ENCODE measurements at places on chromosomes 2 and 18.

- no peak for DNase-seq
Observed at GRCh38 chr2:44071454-44072046, 75.8 kb upstream of the LRPPRC start.

DNA sequence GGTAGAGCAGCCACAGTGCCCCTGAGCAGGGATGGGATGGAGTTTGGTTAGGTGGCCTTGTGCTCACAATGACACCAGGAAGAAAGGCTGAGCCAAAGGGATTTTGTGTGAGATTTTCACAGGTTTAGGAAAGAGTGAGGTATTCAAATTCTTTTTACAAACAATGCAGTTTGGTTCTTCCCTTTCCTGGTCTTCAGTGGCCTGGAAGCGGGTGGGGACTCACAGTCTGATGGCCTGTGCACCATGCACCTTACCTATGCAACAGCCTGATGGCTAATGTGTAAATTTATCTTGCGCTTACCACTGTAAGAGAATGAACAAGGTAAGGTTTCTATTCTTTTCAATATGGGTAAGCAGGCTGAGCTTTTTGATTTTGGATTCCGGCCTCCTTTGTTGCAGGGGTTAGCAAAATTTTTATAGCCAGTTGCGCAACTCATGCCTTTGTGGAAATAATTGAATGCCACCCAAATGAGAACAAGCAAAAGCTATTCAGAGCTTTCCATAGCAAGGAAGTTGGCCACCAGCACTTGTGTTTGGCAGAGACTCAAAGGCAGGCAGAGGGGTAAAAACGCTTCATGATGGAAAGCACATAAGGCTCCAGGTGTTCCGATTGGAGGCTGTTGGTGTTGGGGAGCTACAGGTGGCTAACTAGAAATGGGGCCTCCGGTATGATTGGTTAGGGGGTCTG is 23.8 kb upstream of the IL1R2 start:
- peak; percentile 80 for DNase-seq

- DNase-seq = no peak
Observed at GRCh38 chr2:64605991-64606478, 47.7 kb downstream of the SERTAD2 start.

- no peak for DNase-seq
Observed at GRCh38 chr2:165924946-165925345, 28.6 kb downstream of the TTC21B start.

GRCh38 chr18:35497027-35497369 is 762 bp downstream of the INO80C start:
- peak; percentile 46 for DNase-seq

- DNase-seq = no peak
Observed at GRCh38 chr2:240236217-240237111, 96.0 kb upstream of the OTOS start.

DNA sequence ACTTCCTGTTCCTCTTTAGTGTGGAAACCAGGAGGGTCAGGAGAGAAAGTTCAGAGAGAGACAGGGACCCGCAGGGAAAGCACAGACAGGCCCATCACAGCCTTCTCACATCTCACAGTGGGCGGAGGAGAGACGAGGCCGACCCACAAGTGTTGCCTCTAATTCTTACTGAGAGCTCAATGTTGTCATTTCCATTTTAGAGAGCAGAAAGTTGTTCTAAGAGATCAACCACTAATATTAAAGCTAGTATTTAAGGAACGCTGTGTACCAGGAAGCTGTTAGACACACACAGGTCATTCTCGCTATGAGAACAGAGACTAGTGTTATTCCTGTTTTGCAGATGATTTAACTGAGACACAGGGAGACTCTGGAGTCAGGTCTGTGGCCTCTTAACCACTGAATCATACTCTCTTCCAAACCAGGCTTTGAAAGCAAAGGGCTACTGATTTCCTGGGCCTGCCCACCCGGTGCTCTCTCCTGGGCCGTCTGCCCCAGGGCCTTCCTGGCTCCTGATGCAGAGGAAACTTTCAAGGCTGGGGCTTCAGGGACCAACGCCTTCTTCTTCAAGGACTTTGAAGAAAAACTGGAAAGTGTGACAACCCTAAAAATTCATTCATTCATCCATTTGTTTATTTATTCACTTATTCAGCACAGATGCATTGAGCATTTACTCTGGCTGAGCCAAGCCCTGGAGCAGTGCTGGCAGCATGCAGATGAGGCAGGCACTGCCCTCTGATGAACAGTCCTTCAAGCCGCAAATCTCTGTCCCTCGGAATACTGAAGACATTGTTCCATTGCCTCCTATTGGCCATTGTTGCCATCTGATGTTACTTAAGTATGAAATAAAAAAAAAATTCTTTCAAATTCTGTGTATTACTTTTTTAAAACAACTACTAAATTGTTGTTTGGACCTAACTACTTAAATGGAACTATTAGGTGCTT is 37.2 kb upstream of the BIN1 start:
- peak; percentile 81 for DNase-seq

- no peak for DNase-seq
Observed at GRCh38 chr18:54777118-54777791, 51.0 kb upstream of the RAB27B start.

- DNase-seq = no peak
Observed at GRCh38 chr2:136377423-136378382, 259.8 kb upstream of the CXCR4 start.

DNA sequence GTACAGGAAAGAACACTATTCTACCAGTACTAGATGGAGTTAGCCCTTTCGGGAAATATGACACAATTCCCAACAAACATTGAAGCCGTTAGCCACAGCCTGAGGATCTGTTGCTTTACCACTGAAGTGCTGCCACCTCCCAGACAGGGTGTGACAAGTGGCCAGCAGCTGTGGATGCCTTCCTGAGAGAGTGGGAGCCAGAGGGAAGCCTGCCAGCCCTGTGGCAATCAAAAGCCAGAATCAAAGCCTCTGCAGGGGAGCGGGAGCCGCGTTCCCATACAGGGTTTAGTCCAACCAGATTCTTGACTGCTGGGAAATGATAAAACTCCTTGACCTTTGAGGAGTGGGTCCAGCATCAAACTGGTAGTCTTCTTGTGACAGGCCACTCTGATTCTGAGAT is 38.0 kb downstream of the SLC4A1AP start:
- peak; percentile 76 for DNase-seq

- DNase-seq = no peak
Observed at GRCh38 chr2:195652911-195653310, 4.1 kb upstream of the SLC39A10 start.

- no peak for DNase-seq
Observed at GRCh38 chr2:128660836-128661235, 342.2 kb upstream of the HS6ST1 start.

GRCh38 chr2:2762166-2762908 is 431.3 kb upstream of the MYT1L start:
- no peak for DNase-seq

GRCh38 chr2:66885775-66886383 is 451.0 kb downstream of the MEIS1 start:
- DNase-seq = no peak

DNA sequence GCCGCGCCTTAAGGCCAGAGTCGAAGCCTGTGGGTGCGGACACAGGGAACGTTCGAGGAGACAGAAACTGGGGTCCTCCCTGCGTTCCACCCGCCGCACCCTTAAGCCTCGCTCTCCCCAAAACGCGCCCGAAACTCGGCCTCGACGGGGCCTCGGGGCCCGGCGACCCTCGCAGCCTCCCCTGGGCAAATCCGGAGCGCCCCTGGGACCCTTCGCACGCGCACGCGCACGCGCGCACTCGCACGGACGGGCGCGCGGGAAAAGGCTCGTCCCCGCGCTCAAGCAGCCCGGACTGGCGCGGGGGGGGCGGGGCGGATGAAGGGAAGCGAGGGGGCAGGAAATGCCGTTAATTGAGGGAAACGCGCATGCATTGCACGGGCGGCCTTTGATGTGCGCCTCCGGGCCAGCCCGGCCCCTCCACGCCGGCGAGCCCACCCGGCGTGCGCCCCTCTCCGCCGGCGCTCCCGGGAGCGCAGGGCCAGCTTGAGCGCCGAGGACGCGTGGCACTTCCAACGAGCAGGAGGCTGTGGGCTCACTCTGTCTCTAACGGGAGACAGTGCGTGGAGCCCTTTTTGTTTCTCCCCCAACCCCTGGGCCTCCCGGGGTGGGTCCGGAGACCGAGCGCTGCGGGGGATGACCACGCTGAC is 5.4 kb upstream of the SALL3 start:
- no peak for DNase-seq

DNA sequence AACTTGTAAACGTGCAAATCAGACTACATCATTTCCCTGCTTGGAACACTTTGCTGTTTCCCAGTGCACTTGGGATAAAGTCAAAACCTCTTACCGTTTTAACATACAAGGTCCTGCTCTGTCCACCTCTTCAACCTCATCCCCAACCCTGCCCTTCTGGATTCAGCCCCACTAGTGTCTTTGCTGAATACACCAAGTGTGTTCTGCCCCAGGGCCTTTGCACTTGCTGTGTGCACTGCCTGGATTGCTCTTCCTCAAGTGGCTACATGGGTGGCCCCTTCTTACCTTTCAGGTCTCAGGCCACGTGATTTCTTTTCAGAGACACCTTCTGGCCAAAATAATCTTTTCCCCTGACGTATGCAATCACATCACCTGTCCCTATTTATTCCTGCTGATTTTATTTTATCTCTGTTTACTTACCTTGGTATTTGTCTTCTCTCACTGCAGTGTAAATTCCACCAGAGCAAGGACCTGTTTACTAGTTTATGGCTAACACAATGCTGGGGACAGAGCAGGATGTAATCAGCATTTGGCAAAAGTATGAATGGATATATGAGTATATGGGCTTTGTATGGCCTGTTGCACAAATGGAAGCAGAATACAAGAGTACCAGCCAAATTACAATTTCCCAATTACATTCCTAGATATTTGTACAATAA is 63.9 kb downstream of the MAPK4 start:
- peak; percentile 6 for DNase-seq

- no peak for DNase-seq
Observed at GRCh38 chr2:47254464-47254863, 99.4 kb upstream of the STPG4 start.

DNA sequence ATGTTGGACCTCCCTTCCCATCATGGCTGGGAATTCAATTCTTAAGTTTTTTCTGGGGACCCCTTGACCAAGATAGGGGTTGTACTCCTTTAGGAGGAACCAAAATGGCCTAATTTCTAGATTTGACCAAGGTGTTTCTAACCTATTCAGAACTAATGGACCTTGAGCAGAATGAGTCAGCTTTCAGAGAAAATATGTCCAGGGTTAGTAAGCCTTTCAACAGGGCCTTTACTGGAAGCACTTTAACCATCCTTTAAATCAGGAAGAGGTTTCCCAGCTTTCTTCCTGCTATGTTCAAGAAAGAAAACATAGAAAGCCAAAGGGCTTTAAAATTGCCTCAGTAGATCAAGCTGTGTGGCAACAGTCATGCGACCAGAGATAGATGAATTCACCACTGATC is 1184.9 kb upstream of the ACVR2A start:
- no peak for DNase-seq

- DNase-seq = no peak
Observed at GRCh38 chr2:10520154-10520553, 72.0 kb upstream of the ODC1 start.

DNA sequence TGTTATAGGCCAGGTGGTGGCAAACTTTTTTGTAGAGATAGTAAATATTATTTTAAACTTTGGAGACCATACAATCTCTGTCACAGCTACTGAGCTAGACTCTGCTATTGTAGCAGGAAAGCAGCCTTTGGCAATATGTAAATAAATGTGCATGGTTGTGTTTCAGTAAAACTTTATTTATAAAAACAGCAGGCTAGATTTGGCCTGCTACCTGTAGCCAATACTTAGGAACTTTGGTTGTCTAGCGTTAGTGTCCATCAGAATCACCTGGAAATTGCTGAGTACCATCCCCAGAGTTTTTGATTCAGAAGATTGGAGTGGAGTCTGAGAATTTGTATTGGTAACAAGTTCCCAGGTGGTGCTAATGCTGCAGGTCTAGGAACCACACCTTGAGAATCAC is 23.8 kb upstream of the TNFRSF11A start:
- DNase-seq = no peak

DNA sequence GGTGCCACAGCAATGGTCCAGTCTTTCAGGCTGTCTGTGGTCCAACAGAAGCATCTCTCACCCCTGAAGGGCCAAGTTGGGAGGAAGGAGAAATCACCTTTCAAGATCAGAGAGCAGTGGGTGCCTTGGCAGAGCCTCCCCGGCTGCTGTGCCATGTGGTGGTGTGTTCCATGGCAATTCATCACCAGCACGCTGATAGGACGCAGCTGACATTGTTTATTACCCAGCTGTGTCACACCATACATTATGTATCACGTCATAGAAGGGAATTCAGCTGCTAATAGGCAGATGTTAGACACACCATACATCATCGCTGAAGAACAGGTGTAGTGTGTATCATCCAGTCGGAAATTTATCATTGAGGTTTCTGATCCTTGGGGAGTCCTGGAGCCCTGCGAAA is 29.6 kb upstream of the RPL31 start:
- no peak for DNase-seq

DNA sequence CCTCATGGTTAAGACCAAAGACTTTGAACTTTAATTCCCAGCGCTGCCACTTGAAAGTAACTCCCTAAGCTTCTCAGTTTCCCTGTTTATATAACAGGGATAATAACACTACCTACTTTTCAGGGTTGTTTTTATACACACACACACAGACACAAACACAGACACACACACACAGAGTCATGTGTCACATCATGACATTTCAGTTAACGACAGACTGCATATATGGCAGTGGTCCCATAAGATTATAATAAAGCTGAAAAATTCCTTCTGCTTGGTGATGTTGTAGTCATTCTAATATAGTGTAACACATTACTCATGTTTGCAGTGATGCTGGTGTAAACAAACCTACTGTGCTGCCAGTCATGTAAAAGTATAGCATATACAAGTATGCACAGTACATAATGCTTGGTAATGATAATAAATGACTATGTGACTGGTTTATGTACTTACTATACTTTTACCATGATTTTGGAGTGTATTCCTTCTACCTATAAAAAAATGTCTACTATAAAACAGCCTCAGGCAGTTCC is 89.2 kb upstream of the ITGA4 start:
- no peak for DNase-seq

DNA sequence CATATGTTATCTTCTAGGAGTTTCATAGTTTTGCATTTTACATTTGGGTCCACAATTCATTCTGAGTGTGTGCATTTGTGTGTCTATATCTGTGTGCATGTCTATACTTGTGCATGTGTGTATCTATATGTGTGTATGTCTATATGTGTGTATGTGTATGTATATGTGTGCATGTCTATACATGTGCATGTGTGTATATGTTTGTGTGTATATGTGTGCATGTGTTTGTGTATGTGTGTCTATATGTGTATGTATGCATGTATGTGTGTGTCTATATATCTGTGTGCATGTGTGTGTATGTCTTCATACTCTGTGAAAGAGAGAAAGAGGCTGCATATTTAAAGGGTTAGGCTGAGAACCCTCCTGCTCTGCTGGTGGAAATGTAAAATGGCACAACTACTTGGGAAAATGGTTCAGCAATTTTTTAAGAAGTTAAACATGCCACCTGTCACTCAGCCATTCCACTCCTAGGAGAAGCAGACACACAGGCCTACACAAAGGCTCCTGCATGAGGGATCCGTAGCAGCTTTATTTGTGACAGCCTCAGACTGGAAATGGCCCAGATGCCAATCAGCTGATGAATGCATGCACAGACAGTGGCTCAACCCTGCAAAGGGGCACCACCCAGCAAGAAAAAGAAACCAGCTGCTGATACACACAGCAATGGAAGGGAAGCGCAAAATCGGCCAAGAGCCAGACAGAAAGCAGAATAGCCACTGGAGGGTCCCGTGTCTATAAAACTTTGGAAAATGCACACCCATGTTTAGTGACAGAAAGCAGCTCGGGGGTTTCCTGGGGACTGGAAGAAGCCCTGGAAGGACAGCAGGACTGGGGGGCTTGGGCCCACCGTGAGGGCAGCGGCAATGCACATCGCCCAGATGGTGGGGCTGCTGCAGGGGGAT is 146.8 kb downstream of the SEPTIN10 start:
- DNase-seq = peak; percentile 46
